ENCODE measurements at places on chromosomes 16 and 17. TPM values are rescaled to one million over a fixed set of nuclear protein-coding genes. Genes with fewer than 3 reads are reported as not detected.

DNA sequence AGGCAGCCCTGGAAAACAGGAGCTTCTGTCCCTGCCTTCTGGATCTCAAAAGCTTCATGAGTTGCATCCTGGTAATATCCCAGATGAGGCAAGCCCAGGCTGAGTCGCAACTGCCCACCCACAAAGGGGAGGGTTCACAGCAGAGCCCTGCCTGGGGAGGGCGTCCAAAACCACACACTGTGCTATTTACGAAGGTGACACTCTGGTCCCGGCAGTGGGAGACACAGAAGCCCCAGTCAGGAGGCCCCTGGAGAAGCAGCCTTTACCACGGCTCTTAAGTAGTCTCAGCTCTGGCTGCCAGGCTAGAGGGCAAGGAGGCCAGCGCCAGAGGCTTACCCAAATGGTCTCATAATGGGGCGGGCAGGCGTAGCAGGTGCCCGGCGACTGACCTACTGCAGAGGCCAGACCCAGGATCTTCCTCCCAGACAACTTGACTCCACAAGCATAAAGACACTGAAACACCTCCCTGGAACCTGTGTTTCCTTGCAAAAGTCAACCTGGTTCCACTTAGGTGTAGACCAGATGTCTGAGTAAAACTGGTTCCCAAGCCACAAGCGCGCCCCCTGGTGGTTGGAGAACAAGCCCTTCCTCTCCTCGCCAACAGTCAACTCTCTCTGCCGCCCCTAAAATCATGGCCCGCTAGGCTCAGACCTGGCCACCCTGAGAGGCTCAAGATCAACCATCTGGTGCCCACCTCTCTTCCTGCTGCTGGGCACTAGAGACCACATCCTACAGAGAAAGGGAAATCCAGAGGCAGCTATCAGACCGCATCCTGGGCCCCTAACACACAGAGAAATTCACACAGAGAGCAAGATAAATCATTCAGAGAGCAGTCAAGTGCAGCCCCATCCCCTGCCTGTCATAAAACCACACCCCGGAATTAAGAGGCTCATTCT, 5.2 kb downstream of the AXIN2 start:
- DNase-seq: peak; percentile 95

GRCh38 chr16:24101431-24101830, 154.7 kb upstream of the CACNG3 start:
- DNase-seq: no peak

GRCh38 chr16:65010125-65010524, 111.7 kb downstream of the CDH11 start:
- DNase-seq: no peak

DNA sequence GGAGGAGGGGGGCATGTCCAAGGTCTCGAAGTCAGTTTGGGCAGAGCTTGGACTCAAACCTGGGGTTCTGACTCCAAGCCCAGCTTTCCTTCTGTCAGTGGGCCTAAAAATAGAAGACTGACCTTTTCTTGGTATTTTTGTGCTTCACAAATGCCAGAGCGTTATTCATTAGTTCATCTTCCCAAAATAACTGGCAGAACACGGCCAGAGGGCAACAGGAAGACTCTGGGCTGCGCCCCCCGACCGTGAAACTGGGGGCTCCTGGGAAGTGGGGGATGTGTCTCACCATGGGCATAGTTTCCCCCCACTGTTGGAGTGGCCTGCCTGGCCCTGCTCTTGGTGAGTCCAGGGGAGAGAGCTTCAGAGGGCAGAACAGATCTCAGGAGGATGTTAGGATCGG, 94.0 kb downstream of the SOCS1 start:
- no peak for DNase-seq

DNA sequence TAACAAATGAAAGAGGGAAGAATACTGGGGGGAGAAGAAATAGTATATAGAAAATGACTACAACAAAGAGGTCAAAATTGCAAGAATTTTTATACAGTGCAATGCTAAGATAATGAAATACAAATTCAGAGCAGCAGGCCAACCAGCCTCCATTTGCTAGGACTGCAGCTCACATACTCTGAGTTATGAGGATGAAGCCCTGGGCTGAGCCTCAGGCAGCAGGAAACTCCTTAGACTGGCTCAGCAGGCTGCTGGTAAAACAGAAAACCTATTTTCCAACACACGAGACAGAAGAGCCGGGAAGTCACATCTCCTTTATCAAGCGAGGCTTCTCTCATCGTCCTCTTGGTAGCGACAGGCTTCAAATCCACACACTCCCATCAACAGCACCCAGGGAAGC, 296.5 kb downstream of the SLC39A11 start:
- no peak for DNase-seq

- no peak for DNase-seq
Observed at GRCh38 chr17:74532115-74532514, 840 bp upstream of the CD300LB start.

- no peak for DNase-seq
Observed at GRCh38 chr17:83004791-83005380, 74.5 kb upstream of the METRNL start.

DNA sequence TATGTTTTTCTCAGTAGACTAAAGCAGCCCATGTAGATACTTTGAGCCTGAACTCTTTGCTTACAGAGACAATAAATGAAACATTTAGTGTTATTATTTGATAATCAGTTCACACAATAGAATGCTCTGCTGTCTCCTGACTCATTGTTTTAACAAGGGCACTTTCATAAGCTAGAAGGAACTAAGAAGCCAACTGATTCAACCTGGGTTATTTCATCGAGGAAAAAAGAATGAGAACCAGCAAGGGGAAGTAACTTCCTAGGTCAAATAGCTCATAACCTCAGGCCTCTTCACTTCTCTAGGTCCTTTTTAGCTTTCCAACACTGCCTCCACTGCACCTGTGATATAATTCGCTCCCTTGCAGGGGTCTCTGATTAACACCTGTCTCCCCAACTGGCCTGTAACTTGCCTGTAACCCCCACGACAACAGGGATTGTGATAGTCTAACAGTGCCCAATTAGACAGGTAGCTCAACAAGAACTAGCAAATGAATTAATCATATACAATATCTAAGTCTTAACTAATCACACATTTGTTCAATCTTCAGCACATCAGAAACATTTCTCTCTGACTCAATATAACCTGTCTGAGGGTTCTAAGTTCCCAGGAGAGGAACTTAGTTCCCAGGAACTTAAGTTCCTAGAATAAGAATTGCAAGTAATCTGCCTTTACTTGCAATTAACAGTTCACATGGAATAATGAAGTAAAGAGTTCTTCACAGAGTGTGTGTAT, 34.8 kb downstream of the RFFL start:
- no peak for DNase-seq

AFMID gene
- 29.0 TPM for total RNA-seq

WNT3 gene
- 1.3 TPM for total RNA-seq

GRCh38 chr16:13453938-13454553, 465.9 kb upstream of the ERCC4 start:
- DNase-seq: no peak

ITGAD gene
- 0.36 TPM for total RNA-seq

GRCh38 chr16:88815901-88816589, 4.3 kb upstream of the APRT start:
- no peak for DNase-seq

DNA sequence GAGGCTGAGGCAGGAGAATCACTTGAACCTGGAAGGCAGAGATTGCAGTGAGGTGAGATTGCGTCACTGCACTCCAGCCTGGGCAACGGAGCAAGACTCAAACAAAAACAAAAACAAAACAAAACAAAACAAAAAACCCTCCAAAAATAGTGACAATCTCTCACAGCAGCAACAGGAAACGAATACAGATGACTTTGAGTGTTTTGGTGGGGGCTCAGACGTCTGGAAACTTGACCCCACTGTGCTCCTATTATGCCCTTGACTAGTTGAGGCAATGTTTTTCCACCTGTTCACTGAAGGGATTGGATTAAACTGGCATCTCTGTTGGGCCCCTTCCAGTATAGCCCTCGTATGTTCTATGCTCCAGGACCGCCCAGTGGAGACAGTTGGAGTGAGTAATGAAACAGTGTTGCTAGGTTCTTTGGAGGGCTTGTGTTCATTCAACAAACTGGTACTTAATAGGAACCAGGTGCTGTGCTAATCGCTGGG, 167.0 kb downstream of the UTP18 start:
- no peak for DNase-seq

DNA sequence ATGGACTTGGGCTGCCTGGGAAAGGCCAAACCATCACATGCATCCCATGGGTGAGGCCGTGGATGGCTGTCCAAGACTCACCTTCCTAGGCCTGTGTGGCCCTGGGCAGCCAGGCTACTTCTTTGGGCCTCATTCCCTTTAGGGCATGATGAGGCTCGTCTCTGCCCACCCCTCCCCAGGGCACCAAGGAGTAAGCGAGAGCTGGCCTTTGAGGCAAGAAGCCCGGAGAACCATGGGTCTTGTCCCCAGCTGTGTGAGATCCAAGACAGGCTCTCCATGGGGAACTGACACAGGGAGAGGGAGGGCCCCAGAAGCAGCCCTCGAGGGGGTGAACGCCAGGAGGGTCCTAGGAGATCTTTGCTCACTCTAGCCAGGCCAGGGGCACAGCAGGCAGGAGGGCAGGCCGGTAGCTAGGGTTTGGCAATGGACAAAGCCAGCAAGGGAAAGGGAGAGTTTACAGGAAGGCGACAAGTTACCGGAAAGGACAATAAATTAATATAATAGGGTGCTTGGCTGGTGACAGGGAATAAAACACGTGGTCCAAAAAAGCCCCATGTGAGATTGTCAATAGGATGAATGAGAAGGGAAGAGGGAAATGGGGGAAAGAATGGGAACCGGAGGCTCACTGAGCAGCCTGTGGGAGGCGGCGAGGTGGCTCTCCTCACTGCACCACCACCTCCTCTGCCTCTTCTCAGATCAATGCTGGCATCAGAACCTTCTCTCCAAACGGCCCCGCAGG, 119.1 kb downstream of the SDK2 start:
- no peak for DNase-seq

- DNase-seq: no peak
Observed at GRCh38 chr17:1384905-1385435, 15.1 kb downstream of the YWHAE start.

VAMP2 gene
- total RNA-seq: 18.7 TPM

DNA sequence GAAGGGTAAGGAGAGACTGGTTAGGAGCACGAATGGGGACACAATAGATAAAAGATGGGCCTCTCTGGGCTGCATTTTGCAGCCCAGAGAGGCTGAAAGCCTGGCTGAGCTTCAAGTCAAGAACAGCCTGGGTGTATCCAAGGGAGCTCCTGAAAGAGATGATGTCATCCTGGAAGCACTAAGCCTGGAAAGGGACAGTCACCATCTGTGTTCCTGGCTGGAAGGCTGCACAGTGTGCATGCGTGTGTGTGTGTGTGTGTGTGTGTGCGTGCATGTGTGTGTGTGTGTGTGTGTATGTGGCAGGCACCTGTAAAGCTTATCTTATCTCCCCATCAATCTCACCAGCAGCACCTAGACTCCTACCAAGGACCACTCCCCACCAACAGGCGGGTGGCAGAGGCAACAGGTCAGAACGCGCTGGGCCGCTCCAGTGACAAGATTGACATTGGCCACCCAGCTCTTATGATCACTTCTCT, 44.1 kb downstream of the COG7 start:
- no peak for DNase-seq

DNA sequence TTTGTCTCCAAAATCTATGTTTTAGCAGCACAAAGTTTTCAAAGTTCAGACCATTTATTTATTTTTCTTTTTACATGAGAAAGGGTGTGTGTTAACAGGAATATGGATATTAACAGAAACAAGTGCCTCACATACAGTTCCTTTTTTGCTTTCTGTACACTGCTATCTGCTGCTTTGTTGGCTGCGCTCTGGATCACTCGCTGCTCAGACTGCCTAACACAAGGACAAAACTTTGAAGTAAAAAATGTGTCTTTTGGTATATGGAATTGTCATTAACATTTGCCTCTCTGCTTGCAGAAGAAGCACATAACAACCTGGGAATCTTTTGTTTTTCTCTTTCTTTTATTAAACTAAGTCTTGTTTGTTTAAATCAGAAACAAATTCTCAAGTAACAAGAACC, 262.8 kb downstream of the ZFHX3 start:
- DNase-seq: no peak

DNA sequence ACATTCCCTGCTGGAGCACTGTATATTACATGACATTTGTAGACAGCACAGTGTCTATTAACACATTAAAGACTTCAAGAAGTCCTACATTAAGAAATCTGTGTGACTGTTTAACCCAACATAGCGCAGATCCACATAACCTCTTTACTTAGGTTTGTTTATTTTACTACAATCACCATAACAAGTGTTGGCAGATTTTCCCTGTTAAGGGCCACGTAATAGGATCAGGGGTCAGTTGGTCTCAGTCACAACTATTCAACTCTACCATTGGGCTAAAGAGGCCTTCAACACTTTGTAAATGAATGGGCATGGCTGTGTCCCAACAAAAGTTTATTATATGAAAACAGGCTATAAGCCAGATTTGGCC, 51.3 kb upstream of the ADORA2B start:
- DNase-seq: no peak

GRCh38 chr17:56939869-56940484, 20.9 kb downstream of the COIL start:
- DNase-seq: no peak

DNA sequence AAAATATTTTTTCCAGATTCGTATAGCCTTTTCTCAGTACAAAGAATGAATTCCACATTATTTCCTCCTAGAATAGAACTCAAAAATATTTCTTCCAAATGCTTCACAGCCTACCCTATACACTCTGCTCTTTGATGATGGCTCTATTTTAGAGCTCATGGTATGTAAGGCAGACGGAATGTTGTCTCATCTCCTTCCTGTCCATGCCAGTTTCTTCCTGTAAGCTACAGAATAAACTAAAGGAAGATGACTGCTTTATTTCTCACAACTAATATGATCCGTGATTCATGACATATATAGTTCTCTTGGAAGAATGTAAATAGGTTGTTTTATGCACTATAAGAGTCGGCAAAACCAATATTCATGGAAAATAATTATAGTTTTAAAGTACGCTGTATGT, 723.1 kb downstream of the CDH11 start:
- no peak for DNase-seq

- no peak for DNase-seq
Observed at GRCh38 chr17:9232591-9233270, 211.4 kb downstream of the NTN1 start.
